Stimulated activated naive CD8-positive, alpha-beta T cell treated with anti-CD3 and anti-CD28 coated beads, Interleukin-15, amount 100 ng/mL, for 72 hours (primary cell): ENCODE measurements at places on chromosomes 13 and 19.

DNA sequence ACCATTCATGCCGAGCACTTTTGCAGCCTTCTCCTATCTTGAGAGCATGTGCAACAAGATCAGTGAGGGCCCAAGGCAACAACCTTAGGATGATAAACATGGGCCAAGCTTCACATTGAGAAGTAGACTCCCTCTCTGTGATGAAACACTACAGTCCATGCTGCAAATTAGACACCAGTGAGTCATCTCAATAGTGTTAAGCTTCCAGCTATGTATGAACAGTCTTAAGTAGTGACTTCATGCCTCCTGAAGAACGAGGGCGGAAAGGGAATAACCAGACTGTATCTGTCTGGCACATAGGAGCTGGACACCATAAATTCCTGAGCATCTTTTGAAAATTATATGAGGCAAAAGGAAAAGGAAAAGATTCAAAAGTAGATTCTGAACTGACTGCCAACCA, 309.9 kb upstream of the SLITRK1 start:
- DNase-seq: no peak

DNA sequence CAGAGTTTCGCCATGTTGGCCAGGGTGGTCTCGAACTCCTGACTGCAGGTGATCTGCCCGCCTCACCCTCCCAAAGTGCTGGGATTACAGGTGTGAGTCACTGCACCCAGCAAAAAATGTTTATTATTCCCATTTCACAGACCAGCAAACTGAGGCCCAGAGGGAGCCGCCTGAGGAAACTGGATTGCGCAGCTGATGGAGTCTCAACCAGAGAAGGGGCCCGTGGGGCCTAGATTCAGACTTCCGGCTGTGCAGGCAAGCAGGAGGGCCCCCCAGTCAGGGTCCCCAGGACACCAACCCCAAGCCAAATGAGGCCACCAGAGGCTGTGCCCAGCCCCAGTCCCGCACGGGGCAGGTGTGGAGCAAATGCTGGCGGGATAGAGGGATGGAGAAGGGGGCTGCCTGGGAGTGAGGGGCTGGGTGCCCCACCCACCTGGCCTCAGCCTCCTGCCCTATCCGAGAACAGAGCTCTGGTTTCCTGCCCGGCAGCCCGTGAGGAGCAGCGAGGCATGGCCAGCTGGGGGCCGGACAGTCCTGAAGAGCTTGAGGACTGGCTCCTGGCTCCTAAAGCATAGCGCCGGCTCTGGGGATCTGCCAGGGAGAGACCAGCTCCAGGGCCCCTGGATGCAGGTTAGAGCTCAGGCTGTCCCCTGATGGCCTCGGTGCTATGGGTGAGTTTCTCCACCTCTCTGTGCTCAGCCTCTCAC, 22.0 kb downstream of the MISP start:
- DNase-seq: no peak

- no peak for DNase-seq
Observed at GRCh38 chr13:103852036-103852435, 785.8 kb upstream of the SLC10A2 start.

DNA sequence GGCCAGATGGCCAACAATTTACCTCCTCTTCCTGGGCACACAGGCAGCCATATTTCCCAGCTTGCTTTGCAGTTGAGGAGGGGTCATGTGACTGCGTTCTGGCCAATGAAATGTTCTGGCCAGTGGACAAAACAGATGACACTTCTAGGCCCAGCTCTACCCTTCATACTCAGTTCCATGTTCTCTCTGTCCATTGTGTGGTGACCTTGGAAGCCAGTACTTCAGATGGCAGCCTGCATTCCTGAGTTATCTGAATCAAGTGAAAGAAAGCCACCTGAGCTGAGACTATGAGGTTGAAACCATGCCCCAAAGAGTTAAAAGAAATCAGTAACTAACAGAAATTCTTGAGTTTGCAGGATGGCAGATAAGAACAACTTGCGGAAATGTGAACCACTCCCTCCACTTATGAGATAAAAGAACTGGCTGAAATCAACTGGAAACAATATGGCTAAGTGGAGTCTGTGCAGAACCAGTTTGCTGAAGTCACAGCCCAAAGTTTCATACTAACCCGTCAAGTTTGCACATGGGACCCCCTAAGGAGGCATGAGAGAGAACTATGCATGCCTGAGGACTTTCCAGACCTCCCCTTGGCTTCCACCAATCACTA, 8.1 kb downstream of the FAM187B start:
- DNase-seq: no peak

DNA sequence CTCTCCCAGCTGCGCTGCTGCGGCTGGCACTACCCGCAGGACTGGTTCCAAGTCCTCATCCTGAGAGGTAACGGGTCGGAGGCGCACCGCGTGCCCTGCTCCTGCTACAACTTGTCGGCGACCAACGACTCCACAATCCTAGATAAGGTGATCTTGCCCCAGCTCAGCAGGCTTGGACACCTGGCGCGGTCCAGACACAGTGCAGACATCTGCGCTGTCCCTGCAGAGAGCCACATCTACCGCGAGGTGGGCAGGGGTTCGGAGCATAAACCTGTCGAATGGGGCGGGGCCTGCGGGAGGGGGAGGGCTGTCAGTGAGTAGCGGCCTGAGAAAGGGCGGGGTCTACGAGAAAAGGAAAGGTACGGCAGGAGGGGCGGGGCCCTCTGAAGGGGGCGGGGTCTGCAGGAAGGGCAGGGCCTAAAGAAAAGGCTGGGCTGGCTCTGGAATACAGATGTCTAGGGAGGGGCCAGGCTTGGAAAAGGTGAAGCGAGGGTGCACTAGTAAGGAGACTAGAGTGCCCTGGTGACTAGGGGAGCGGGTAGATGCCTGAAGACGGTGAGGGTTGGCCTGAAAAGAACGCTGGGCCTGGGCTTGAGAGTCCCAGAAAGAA, 3.6 kb downstream of the CD37 start:
- no peak for DNase-seq
